Prostate gland (tissue), 2 donors: ENCODE measurements at places on chromosomes 3 and 15. TPM values are rescaled to one million over a fixed set of nuclear protein-coding genes. Genes with fewer than 3 reads are reported as not detected.

FOXL2 gene
- total RNA-seq = not detected

CFAP100 gene
- not detected for total RNA-seq

SLC24A1 gene
- total RNA-seq = 14.5 TPM

C15orf62 gene
- 1.3 TPM for total RNA-seq

CNTN6 gene
- not detected for total RNA-seq

CCR9 gene
- not detected for total RNA-seq

LNP1 gene
- total RNA-seq = 3.4 TPM

PFN2 gene
- 66.5 TPM for total RNA-seq

ALG1L2 gene
- not detected for total RNA-seq

GOLGA6L10 gene
- total RNA-seq = 6.0 TPM

NCKIPSD gene
- 32.9 TPM for total RNA-seq
